ENCODE measurements at places on chromosomes 4 and X. TPM values are rescaled to one million over a fixed set of nuclear protein-coding genes. Genes with fewer than 3 reads are reported as not detected.

DNA sequence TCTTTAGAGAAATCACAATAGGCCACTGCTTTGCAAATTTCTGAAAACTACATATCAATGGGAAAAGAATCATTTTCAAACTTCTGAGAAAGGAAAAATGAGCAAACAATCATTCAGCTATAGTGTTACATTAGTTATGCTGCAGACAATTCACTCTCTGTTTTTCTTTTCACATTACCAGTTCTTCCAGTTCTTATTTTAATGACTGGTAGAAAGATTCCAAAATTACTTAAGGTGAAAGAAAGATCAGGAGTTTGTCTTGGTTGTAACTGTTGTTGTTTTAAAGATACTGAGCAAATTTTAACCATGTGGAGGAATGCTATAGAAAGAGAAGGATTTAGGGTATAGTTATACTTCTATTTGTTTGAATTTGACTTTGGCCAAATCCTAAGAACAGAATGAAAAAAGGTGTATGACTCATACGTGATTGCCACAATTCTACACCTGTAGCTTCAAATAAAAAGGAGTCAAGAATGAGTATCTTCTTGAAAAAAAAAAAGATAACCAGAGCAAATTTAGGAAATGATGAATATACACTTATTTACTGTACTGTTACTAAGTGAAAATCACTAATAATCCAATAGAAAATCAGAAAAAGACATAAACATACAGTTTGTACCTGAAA is 21.0 kb upstream of the RASGEF1B start:
- H3K4me3 ChIP-seq, result no peak overlapping the region
- H3K27me3 ChIP-seq, result no peaks in the 10 kb centered on the region
- DNase-seq, result no peak
- H3K27ac ChIP-seq, result no peak overlapping the region
- H3K36me3 ChIP-seq, result peaks cover 21% of the 10 kb centered on the region

LRCH2 gene
- total RNA-seq, result 3.8 TPM

GRCh38 chr4:66300336-66300934 is 630.1 kb upstream of the EPHA5 start:
- H3K4me1 ChIP-seq, result no peaks in the 10 kb centered on the region
- H3K4me3 ChIP-seq, result no peak overlapping the region
- no peak overlapping the region for H3K27ac ChIP-seq
- no peaks in the 10 kb centered on the region for H3K36me3 ChIP-seq
- no peak for DNase-seq

- H3K4me1 ChIP-seq, result peaks cover 5% of the 10 kb centered on the region
- H3K27ac ChIP-seq, result no peak overlapping the region
- H3K27me3 ChIP-seq, result no peaks in the 10 kb centered on the region
- no peak for DNase-seq
- H3K4me3 ChIP-seq, result no peak overlapping the region
These were observed 135.9 kb upstream of the ARHGEF9 start for GRCh38 chrX:63920875-63921274.

SSX5 gene
- total RNA-seq, result not detected

GRCh38 chrX:64097891-64098290 is 107.6 kb downstream of the AMER1 start:
- no peak for DNase-seq
- no peaks in the 10 kb centered on the region for H3K36me3 ChIP-seq
- H3K4me1 ChIP-seq, result peaks cover 6% of the 10 kb centered on the region
- H3K4me3 ChIP-seq, result no peak overlapping the region
- no peak overlapping the region for H3K27ac ChIP-seq

DNA sequence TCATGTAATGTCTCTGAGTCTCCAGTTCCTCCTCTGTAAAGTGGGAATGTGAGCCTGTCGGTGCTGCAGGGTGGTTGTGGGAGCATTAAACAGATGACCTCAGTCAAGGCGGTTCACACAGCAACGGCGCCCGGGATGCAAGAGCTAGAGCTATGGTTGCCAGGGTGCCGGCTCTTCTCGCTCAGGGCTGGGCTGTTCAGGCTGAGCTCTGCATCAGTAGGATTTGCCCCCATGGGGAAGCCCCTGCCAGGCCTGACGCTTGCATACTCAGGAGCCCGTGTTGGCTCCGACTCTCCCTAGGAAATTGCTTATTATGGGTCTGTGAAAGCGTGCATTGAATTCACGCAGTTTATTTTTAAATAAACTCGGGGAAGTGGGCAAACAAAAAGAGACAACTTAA is 67.3 kb downstream of the PSAPL1 start:
- no peak overlapping the region for H3K27ac ChIP-seq
- no peaks in the 10 kb centered on the region for H3K27me3 ChIP-seq
- DNase-seq, result no peak
- no peaks in the 10 kb centered on the region for H3K36me3 ChIP-seq

- DNase-seq, result no peak
- no peak overlapping the region for H3K27ac ChIP-seq
- no peaks in the 10 kb centered on the region for H3K27me3 ChIP-seq
- H3K4me3 ChIP-seq, result no peak overlapping the region
- no peaks in the 10 kb centered on the region for H3K36me3 ChIP-seq
These were observed 196.6 kb upstream of the ETNPPL start for GRCh38 chr4:108959491-108959890.

DNA sequence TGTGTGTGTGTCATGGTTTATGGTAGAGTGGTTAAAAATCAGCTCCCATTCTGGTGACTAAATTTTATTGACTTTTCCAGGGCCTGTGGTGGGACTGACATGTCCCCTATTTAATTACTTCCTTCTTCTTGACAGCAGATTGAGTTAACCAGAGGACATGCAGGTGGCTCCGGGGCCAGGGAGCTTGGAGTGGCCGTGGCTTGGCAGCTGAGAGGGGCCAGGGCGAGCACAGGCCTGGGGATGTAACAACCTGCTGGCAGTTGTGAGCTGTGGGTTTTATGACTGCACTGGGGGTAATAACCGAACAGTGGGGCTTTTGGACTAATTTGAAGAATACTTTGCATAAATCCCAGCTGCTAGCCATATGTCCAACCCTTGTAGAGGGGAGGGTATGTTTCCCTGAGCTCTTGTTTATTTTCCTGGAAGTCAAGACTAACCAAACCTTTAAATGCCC is 186.0 kb downstream of the MID1IP1 start:
- DNase-seq, result no peak
- H3K4me3 ChIP-seq, result no peak overlapping the region
- H3K36me3 ChIP-seq, result no peaks in the 10 kb centered on the region
- H3K4me1 ChIP-seq, result peaks cover 33% of the 10 kb centered on the region
- no peak overlapping the region for H3K27ac ChIP-seq

NAA11 gene
- total RNA-seq, result not detected

Measured in WTC11 (cell line).